ENCODE measurements at places on chromosomes 6 and 20.

DNA sequence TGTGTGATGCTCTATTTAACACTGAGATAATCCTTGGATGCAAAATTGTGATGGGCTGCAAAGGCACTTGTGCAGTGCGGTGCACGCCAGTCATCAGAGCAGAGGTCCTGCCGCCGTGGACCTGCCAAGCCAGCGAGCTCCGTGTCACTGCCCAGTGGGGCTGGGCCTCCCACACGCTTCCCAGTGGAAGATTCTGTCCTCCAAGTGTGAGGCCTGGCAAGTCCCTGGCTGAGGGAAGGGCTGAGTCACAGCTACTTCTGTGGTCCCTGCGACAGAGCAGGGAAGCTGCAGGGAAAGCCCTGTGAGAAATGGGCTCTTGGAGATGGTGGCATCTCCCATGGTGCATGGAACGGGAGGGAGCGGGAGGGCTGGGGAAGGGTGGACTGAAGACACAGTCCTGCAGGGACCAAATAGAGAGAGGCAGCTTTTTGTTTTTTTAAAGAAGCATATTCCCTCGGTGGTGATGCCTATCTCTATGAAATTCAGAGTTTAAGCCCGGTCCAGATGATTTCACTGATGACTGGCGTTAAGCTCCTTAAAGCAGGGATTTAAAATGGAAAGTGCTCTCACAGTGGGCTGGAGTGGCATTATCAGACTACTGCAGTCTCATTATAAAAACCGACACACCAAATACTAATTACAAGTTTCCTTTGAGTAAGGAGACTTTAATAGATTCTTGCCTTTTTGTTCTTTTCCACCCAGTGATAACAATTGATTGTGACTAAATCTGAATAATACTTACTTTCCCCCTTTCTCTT lies 413.7 kb downstream of the QKI start:
- no peak for DNase-seq

- DNase-seq, result no peak
Measured at GRCh38 chr6:14524319-14524718, 406.7 kb downstream of the CD83 start.

- no peak for DNase-seq
Measured at GRCh38 chr6:136549300-136550044, 750 bp downstream of the MAP7 start.

DNA sequence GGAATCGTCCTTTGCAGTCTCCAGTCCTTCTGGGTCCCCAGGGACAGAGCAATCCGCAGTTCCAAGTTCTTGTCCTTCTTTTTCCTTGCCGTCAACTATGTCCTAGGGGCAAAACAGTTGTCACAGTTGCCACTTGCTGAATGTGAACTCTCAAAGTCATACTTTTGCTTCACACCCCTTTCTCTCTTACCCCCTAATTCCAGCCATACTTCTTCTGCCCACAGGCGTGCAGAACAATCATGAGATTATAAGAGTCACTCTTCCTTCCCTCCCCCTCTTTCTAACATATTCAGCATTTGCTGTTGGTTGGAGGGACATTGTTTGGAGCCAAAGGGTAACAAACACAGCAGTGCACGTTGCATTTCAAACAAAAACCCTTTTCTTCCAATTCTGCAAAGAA lies 74.4 kb downstream of the BCAS1 start:
- no peak for DNase-seq

GRCh38 chr6:157151029-157151428 lies 172.3 kb downstream of the TMEM242 start:
- DNase-seq, result no peak

DNA sequence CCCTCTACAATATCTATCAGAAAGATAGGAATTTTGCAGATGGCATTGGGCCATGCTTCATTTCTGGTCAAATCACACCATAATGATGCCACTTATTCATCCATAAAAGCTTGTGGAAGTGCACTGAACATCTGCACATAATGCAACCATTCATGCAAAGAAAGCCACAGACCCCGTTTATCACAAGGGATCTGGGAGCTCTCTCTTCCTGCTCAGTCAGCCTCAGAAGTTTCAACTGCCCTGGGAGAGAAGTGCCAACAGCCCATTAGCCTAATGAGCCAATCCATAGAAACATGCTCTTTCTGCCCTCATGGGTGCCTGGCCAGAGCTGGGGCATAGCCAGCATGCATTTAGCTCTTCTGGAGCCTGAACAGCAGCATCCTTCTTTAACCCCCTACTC lies 85.8 kb downstream of the SLC35F1 start:
- DNase-seq, result no peak

DNA sequence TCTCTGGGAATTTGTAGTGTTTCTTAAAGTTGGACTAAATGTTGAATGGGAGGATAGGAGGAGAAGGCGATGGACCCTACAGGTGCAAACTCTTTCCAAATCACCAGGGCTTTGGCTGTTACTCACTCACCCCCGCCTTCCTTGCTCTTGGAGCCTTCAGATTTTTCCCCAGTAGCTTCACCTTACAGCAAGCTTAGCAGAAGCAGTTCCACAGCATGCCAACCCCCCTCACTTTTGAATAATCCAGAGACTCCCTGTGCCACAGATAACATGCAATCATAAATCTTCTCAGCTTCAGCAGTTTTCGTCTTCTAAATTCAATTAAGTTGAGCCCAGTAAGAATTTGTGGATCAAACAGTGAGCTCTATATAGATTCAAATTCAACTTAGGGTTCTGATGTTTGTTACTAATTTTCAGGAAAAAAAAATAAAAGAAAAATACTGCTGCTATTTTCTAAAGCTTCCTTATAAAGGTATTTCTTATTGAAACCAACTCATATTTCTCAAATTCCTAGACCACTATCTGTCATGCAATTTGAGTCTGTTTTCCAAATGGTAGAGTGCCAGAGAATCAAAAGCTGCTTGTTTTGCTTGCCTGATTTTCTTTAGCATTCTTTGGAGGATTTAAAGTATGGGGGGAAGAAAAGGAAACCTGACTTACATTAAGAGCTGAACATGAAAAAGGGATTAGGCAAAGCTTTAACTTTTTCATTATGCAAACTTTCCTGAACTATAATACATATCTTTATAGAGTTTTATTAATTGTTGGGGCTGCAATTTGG lies 166.4 kb downstream of the EYA4 start:
- DNase-seq, result no peak

DNA sequence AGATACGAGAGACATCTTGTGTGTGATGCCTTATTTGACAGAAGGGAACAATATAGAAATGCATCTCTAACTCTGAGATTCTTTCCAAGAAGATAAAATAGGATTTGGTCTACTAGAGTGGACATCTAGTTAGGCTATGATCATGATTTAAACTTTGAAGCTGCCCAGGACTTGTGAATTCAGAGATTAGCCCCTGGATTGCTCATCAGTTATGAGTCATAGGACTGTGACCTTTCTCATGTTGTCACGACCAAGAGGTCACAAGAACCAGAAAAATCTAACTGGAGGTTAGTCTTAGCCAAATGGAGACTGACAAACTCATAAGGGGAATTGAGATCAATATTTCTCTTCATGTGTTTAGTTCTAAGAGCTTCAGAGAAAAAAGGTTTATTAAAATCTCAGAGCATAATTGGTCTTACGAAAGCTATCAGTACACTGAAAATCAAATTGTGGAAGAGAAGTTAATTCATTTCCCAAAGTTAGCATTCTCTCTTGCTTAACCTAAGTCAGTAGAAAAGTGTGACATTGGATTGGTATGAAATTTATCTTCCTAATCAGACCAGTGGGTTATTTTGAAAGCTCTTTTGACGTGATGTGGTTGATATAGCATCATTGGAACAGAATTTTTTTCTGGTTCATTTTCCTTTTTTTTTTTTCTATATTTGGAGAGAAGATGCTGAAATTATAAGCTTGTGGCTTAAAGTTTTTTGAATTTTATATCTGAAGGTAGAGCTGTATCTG lies 245.7 kb downstream of the RNF144B start:
- no peak for DNase-seq
